ENCODE measurements at places on chromosomes 5 and 9.

DNA sequence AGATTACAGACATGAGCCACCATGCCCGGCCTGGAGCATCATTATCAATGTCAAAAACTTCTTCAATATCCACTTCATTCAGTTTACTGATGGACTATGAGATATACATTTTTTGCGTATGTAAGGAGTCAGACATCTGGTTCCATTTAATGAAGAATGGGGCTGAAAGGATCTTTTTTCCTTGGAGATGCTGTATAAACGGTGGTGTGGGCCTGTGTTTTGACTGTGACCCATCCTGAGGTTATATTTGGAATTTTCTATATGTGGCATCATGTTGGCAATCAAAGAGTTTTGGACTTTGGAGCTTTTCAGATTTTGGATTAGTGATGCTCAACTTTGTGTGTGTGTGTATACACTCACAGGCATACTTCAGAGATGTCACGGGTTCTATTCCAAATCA, 85.7 kb upstream of the FBXL17 start:
- DNase-seq: no peak

- no peak for DNase-seq
Measured at GRCh38 chr9:114894206-114894605, 36.2 kb downstream of the TNFSF8 start.

DNA sequence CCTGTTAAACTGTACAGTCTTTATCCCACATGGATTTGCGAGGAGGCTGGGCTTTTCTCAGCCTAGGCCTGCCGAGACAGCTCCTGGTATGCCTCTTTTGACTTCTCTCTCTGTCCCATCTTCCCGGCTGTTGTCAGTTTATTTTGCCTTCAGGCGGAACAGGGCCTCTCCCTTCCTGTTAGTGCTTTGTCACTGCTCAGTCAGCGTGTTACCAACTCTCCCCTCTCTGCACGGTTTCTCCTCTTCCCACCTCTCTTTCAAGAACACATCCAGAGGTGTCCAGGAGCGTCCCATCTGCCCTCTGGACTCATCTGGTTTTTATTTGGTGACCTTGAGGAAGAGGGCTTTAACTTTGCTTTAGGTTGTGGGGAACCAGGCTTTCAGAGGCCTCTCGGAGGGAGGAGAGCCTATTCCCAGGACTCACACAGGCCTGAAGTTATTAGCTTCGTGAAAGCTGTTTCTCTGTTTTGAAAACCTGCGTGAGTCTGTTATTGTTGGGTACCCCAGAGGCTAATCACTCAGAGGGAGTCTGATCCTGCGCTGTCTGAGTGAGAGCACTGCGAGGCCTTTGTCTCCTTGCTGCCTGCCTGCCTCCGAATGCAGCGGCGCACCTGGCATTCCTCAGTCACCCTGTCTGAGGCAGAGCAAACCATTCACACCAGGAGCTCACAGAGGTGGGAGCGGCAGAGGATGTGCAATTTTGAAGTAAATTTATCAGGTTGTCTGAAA, 234.4 kb upstream of the MPDZ start:
- DNase-seq: peak; percentile 21

- DNase-seq: no peak
Measured at GRCh38 chr5:122140900-122141299, 11.6 kb downstream of the ZNF474 start.

GRCh38 chr9:34546834-34547827, 24.3 kb upstream of the ENHO start:
- no peak for DNase-seq

- no peak for DNase-seq
Measured at GRCh38 chr5:76445063-76445462, 42.0 kb downstream of the IQGAP2 start.

DNA sequence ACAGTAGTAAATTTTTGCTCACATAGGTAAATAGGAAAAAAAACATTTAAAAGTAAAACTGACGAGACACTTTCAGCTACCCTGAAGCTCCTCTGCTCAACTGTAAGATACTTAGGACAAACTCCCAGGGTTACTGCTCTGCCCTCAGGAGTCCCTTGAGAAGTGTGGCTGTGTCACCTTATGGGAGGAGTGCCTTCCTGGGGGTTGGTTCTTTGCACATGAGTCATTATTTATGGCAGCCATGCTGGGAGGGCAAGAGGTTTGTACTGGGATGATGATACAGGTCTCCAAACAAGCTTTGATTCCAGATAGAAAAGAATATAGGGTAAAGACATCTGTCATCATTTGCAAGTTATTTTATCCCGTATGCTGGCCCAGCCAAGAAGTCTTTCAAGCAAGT, 45.9 kb downstream of the TTC1 start:
- no peak for DNase-seq

- DNase-seq: no peak
Measured at GRCh38 chr9:35658137-35658967, at the start of gene CCDC107. Gene CCDC107, plus strand, starts transcription at chr9:35658292. Its CDS starts 88 bp downstream, at chr9:35658380.

- no peak for DNase-seq
Measured at GRCh38 chr9:13529321-13530104, 250.0 kb upstream of the MPDZ start.

DNA sequence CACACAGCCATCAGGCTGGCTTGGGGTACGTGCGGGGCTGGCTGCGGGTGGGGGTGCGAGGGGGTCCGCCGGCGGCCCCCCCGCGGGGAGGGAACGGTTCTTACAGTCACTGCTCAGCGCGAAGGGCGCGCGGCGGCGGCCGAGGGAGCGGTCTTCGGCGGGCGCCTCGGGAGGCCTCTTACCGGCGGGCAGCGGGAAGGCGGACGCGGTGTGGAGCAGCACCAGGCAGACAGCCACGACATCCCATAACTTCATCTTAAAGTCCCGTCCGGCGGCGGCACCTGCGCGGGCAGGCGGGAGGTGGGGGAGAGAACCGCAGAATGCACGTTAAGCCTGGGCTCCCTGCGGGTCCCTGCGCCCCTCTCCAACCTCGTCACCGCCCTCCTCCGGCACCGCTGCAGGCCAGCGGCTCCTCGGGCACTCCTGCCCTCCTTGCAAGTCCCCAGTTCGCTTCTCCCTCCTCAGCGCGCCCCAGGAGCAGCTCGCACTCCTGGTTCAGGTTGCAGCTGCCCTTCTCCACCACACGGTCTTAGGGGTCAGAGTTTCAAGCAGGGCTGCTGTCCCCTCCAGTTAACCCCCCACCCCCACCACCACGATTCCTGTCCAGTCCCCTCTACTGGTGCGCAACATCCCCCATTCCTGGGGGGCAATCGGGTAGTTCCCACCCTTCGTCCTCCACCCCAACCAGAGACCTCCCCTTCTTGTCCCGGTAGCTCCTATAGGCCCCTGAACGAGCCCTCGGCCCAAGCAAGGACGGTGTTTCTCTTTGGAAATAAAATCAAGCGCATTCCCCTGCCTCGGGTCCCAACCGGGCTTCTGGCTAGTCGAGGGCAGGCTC, 5.1 kb downstream of the GDNF start:
- no peak for DNase-seq

- DNase-seq: no peak
Measured at GRCh38 chr5:167969998-167970397, 321.4 kb upstream of the WWC1 start.

DNA sequence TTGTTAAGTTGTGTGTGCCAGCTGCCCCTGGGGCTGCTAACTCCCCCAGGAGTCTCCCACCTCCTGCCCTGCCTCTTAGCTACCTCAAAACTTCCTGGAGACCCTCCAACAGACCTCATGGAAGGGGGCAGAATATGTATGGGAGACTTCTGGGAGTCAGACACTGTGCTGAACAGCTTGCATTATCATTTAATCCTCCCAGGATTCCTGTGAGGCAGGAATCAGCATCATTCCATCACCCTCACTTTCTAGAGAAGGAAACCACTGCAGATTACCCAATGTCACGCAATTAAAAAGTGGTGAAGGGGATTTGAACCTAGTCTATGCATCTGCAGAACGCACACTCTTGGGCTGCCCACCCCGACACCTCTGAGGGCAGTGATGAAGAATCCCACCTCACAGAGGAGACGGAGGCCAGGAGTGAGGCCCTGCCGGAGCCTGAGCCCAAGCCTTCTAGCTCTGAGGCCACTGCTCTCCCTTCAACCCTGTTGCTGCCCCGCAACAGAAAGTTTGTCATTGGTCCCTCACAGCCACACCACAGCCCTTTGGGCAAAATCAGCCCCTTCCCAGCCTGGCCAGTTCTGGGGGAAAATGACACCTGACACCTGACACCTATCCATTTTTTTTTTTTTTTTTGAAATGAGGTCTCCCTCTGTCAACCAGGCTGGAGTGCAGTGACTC, 30.3 kb upstream of the IL17B start:
- DNase-seq: no peak

DNA sequence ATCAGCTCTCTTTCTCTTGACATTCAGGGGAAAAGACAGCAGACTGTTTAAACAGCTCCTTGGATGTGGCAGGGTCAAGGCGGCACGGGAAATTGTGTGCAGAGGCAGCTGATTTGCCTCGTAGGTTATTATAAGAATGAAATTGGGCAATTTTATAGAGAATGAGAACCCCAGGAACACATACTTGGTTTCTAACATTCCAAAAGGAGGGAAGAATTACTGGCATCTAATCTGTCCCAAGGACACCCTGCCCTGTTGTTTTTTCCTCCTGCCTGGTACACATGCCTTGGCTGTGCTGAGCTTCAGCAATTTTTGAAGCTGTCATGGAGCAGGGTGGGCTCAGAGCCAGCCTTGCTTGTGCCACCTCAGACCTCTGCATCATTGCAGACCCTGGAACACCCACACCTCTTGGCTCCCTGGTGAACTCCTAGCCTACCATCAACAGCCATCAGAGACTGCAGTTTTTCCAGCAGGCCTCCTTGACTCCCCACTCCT, 143.6 kb downstream of the BOD1 start:
- no peak for DNase-seq

DNA sequence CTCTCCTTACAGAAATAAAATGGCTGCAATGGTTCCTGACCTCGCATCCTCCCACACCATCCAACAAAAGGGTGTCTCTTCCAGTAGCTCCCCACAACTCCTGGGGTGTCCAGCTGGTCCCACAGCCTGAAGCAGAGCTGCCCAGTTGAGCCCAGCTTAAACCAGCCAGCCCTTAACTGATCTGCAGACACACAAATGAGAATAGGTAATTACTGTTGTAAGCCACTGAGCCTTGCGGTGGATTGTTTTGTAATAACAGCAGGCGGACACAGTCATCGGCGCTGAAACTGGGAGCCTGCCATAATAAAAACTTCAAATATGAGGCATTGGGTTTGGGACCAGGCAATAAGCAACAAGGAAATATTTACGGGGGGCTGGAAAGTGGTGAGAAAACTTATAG, 10.4 kb upstream of the ZBTB43 start:
- no peak for DNase-seq

DNA sequence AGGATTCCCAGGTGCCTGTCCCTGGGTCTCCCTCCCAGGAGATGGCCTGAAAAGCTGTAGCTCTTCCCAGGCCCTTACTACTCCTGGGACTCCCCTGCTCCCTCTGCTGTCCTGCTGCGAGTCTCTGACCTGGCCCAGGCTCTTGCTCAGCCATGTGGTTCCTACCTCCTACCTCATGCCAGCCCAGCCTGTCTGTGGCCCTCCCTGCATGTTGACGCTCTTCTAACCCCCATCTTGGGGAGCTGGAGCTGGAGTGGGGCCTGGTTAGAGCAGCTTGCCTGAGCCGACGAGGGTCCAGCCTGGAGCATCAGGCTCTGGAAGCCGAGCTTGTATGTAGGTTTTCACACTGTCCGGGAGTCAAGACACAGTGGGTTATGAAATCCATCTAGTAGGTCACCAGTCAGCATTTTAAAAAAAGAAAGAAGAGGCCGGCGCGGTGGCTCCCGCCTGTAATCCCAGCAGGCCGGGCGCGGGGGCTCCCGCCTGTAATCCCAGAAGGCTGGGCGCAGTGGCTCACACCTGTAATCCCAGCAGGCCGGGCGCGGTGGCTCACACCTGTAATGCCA, 244.4 kb downstream of the FANCC start:
- no peak for DNase-seq
